ENCODE measurements at places on chromosomes 7 and 10. TPM values are rescaled to one million over a fixed set of nuclear protein-coding genes. Genes with fewer than 3 reads are reported as not detected.

The SEMA4G gene
- 9.3 TPM for total RNA-seq

The FKBP9 gene
- total RNA-seq = 93.5 TPM

The ATRNL1 gene
- total RNA-seq = 0.14 TPM

The AGAP5 gene
- 2.2 TPM for total RNA-seq

The C10orf143 gene
- 0.27 TPM for total RNA-seq

The ANKRD7 gene
- total RNA-seq = 0.41 TPM

The NEUROD6 gene
- total RNA-seq = not detected

The NEBL gene
- total RNA-seq = 8.5 TPM

The GDF2 gene
- not detected for total RNA-seq

The PON1 gene
- total RNA-seq = 0.64 TPM

Data from A549 treated with GW870086 at 1 μM for 4 hours (cell line).